ENCODE measurements at places on chromosomes 6 and 20. TPM values are rescaled to one million over a fixed set of nuclear protein-coding genes. Genes with fewer than 3 reads are reported as not detected.

IMPG1 gene
- total RNA-seq: not detected

LAMP5 gene
- total RNA-seq: not detected

CST8 gene
- total RNA-seq: not detected

SLC17A3 gene
- not detected for total RNA-seq

PSMA7 gene
- 443 TPM for total RNA-seq

TMEM74B gene
- total RNA-seq: 1.1 TPM

WFDC10A gene
- total RNA-seq: not detected
